Right atrium auricular region (tissue), 2 donors: ENCODE measurements at places on chromosomes 13 and 19. TPM values are rescaled to one million over a fixed set of nuclear protein-coding genes. Genes with fewer than 3 reads are reported as not detected.

DNA sequence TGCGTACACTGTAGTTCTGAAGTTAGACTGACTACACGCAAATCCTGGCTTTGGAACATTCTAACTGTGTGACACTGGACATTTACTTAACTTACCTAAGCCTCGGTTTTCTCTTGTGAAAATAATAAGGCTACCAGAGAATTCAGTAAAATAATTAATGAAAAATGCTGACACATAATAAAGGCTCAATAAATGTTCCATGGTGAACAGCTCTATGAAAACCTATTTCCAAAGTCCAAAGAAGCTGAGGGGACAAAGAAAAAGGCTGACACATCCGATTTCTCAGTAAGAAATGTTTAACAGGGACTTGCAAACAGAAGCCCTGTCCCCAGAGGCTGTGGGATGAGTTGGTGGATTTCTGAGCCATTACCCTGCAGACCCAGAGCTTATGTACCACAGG is 139.7 kb upstream of the GJB6 start:
- no peaks in the 10 kb centered on the region for H3K36me3 ChIP-seq
- H3K27me3 ChIP-seq = no peaks in the 10 kb centered on the region
- DNase-seq = no peak
- H3K27ac ChIP-seq = no peak overlapping the region

DNA sequence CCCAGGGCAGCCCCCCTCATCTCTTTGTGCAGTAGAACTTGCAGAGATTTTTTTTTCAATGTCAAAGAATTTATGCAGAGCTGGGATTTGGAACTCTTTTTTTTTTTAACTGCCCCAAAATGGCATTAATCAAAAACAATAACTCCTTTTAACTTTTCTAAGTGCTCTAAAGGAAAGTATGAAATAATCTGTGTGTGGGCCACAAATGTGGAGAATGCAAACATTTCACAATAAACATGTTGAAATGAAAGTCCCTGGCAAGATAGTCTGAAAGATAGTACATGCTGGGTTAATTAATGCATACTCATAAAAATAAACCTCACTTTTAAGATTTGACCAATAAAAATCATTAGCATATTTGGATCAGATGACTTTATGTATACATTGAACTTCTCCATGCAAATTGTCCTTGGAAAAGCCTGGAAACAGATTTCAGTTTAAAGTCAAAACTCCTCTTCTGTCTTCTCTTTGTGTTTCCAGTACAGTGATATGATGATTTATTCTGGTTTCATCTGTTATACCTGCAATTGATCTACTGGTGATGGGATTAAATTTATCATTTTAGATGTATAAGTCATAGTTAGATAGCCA is 30.5 kb upstream of the ZNF536 start:
- H3K36me3 ChIP-seq = no peaks in the 10 kb centered on the region
- no peak for DNase-seq
- H3K27me3 ChIP-seq = no peaks in the 10 kb centered on the region
- no peak overlapping the region for H3K4me3 ChIP-seq
- no peaks in the 10 kb centered on the region for H3K4me1 ChIP-seq

DNA sequence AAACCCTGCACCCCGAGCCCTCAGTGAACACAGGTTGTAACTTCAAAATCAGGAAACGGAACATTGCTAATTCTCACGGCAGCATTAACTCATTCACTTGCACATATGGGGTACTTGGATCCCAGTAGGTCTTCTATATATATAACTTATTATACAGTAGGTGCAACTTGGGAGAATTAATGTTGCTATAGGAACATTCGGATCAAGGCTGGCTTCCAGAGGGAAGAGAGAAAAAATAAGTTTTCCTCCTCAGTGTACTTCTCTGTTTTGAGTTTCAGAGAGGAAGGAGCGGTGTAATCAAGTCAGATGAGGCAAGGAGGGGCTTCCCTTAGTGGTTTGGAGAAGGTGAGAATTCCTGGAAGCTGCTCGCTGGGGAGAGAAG is 90.9 kb upstream of the ZNF507 start:
- DNase-seq = no peak
- no peak overlapping the region for H3K27ac ChIP-seq
- no peaks in the 10 kb centered on the region for H3K4me1 ChIP-seq
- H3K36me3 ChIP-seq = no peaks in the 10 kb centered on the region

- no peaks in the 10 kb centered on the region for H3K4me1 ChIP-seq
- no peak for DNase-seq
- H3K36me3 ChIP-seq = no peaks in the 10 kb centered on the region
These were observed 72.2 kb downstream of the DHRS12 start for GRCh38 chr13:51731759-51732158.

GRCh38 chr19:33309826-33310225 is 7.5 kb upstream of the CEBPA start:
- H3K36me3 ChIP-seq = no peaks in the 10 kb centered on the region
- H3K4me3 ChIP-seq = no peak overlapping the region
- no peaks in the 10 kb centered on the region for H3K27me3 ChIP-seq
- no peaks in the 10 kb centered on the region for H3K4me1 ChIP-seq
- no peak overlapping the region for H3K27ac ChIP-seq

DNA sequence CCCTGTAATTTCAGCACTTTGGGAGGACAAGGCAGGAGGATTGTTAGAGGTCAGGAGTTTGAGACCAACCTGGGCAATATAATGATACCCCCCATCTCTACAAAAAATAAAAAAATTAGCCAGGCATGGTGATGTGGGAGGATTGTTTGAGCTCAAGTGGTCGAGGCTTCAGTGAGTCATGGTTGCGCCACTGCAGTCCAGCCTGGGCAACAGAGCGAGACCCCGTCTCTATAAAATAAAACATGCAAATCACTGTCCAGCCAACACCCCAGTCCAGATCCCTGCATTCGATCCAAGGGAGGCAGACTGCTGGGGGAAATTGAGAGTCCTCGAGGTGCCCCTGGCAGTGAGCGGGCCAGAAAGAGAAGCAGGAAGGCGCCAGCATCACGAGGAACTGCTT is 7.0 kb downstream of the CYTH2 start:
- no peak overlapping the region for H3K27ac ChIP-seq
- no peak overlapping the region for H3K4me3 ChIP-seq
- no peak for DNase-seq

- H3K36me3 ChIP-seq = peaks cover 43% of the 10 kb centered on the region
- no peaks in the 10 kb centered on the region for H3K4me1 ChIP-seq
- H3K27me3 ChIP-seq = no peaks in the 10 kb centered on the region
- H3K27ac ChIP-seq = peak overlapping the region; percentile 93
These were observed 10.1 kb downstream of the AP2S1 start for GRCh38 chr19:46840498-46840942.

- no peak for DNase-seq
- H3K27me3 ChIP-seq = no peaks in the 10 kb centered on the region
- peaks cover 13% of the 10 kb centered on the region for H3K36me3 ChIP-seq
- no peak overlapping the region for H3K27ac ChIP-seq
- H3K4me1 ChIP-seq = no peaks in the 10 kb centered on the region
These were observed 62.1 kb downstream of the PEPD start for GRCh38 chr19:33459222-33460090.

- DNase-seq = no peak
- H3K36me3 ChIP-seq = no peaks in the 10 kb centered on the region
- no peak overlapping the region for H3K27ac ChIP-seq
These were observed 1.7 kb downstream of the RBM26 start for GRCh38 chr13:79404361-79404760.

DNA sequence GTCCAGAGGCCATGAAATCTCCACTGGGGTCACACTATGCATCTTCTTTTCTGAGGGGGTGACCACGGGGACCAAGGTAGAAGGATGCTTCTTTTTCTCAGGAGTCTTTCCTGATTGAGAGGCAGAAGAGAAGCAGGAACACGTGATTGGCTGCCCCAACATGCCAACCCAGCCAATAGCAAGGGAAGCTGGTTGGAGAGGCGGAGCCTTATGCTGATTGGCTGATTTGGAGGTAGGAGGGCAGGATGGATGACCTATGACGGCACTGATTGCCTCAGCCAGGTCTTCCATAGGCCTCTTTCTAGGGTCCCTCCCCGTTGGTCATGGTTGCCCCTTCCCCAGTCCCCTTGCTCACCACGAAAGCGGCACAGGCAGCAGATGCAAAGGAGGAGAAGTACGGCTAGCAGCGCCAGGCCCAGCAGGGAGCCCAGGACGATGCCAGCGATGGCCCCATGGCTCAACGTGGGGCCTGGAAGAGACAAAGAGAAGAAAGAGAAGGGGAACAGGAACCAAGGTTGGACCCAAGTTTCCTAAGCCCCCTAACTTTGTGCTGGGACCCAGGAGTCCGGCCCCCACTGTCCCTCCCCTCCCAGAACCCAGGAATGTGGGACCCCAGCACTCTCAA is 8.0 kb downstream of the VSIG10L start:
- H3K4me1 ChIP-seq = peaks cover 7% of the 10 kb centered on the region
- no peaks in the 10 kb centered on the region for H3K27me3 ChIP-seq
- no peaks in the 10 kb centered on the region for H3K36me3 ChIP-seq
- DNase-seq = no peak
- H3K27ac ChIP-seq = no peak overlapping the region

- H3K4me3 ChIP-seq = no peak overlapping the region
- no peaks in the 10 kb centered on the region for H3K36me3 ChIP-seq
- DNase-seq = no peak
- no peak overlapping the region for H3K27ac ChIP-seq
- no peaks in the 10 kb centered on the region for H3K4me1 ChIP-seq
These were observed 472.0 kb downstream of the DACH1 start for GRCh38 chr13:71395053-71395452.

GRCh38 chr13:77338329-77338728 is 11.4 kb upstream of the MYCBP2 start:
- no peak overlapping the region for H3K27ac ChIP-seq
- H3K36me3 ChIP-seq = no peaks in the 10 kb centered on the region
- H3K27me3 ChIP-seq = no peaks in the 10 kb centered on the region

GRCh38 chr19:30448386-30449077 is 76.3 kb downstream of the ZNF536 start:
- H3K4me1 ChIP-seq = no peaks in the 10 kb centered on the region
- H3K36me3 ChIP-seq = no peaks in the 10 kb centered on the region
- no peak overlapping the region for H3K27ac ChIP-seq

- peaks cover 13% of the 10 kb centered on the region for H3K36me3 ChIP-seq
- H3K4me1 ChIP-seq = no peaks in the 10 kb centered on the region
- H3K27ac ChIP-seq = no peak overlapping the region
- no peak for DNase-seq
- no peaks in the 10 kb centered on the region for H3K27me3 ChIP-seq
These were observed 4.5 kb upstream of the EEF1AKMT1 start for GRCh38 chr13:20778311-20778710.

GRCh38 chr13:29154390-29154789 is 334.3 kb downstream of the MTUS2 start:
- no peak overlapping the region for H3K4me3 ChIP-seq
- H3K27ac ChIP-seq = no peak overlapping the region
- no peaks in the 10 kb centered on the region for H3K36me3 ChIP-seq
- DNase-seq = no peak
- no peaks in the 10 kb centered on the region for H3K4me1 ChIP-seq

The UBE2L5 gene
- total RNA-seq = not detected

The SMIM7 gene
- total RNA-seq = 50.9 TPM

The ZNF154 gene
- 2.8 TPM for total RNA-seq

The BTBD2 gene
- total RNA-seq = 55.9 TPM

The OR10H1 gene
- total RNA-seq = not detected

The CATSPERD gene
- not detected for total RNA-seq

The PLPP2 gene
- 0.82 TPM for total RNA-seq

The KASH5 gene
- not detected for total RNA-seq

The PLIN5 gene
- total RNA-seq = 21.4 TPM
